ENCODE measurements at places on chromosomes 5 and 9.

- DNase-seq = no peak
Measured at GRCh38 chr9:88828492-88828974, 162.7 kb upstream of the S1PR3 start.

GRCh38 chr5:126801992-126802294 is 25.0 kb downstream of the LMNB1 start:
- DNase-seq = no peak

DNA sequence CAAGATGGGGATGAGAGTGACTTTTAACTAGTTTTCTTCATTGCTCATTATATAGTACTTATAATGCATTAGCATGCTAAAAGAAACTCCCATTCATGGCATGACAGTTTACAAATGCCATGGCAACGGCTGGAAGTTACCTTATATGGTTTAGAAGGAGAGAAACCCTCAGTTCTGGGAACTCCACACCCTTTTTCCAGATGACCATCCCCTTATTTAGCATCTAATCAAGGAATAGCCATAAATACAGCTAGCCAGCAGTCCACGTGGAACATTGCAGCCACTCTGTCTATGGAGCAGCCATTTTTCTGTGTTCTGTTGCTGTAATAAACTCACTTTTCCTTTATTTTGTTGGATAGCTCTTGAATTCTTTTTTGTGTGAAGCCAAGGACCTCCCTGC is 1137.8 kb downstream of the CDH18 start:
- DNase-seq = no peak

DNA sequence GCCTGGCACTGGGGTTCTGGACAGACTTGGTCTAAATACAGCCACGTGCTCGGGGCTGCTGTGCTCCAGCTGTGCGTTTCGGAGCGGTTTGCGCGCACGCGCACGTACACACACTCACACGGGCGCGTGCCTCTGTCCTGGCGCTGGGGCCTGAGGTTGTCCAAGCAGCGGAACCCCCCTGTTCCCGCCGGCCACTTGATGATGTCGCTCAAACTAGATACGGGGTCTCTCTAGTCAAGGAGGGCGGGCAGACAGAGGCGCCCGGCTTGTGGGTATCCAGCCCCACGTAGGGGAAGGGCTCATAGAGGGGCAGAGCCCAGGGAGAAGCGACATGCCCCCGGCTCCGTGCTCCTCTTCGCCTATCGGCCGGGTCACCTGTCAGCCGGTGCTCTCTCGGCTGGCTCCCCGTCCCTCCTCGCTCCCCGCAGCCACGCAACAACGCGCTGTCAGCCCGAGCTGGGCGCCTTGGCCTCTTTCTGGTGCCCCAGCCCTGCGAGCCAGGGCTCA is 8.9 kb downstream of the NR2F1-AS1 start:
- DNase-seq = peak; percentile 62

GRCh38 chr5:63613442-63613841 is 348.8 kb downstream of the HTR1A start:
- no peak for DNase-seq

- no peak for DNase-seq
Measured at GRCh38 chr5:96408210-96408777, 24.8 kb downstream of the PCSK1 start.

GRCh38 chr9:78676623-78677022 is 379.7 kb downstream of the PSAT1 start:
- DNase-seq = no peak

DNA sequence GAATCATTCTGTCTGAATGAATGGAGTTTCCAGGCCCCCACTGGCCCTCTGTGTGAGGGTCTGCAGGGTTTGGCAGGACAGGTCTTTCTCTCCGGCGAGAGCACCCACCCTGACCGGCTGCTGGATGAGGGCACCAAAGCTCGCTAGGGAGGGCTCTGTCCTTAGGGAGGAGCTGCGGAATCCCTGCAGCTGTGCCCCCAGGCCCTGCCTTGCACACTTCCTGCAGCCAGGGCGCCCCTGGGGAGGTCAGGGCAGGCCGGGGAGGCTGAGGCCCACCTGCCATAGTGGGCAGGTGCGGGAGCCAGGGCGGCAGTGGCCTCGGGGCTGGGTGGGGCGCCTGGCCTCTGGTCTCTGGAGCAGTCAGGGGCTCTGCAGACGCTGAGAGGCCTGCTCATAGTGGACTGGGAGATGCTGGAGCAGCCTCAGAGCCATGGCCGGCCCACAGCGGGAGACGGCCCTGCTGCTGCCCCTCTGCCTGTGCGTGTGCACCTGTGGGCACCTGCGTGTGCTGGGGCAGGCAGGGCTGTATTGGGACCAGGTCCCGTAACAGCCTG is 36.1 kb downstream of the EXOC3 start:
- DNase-seq = no peak

GRCh38 chr5:138964647-138965201 is 89.6 kb upstream of the LRRTM2 start:
- no peak for DNase-seq

DNA sequence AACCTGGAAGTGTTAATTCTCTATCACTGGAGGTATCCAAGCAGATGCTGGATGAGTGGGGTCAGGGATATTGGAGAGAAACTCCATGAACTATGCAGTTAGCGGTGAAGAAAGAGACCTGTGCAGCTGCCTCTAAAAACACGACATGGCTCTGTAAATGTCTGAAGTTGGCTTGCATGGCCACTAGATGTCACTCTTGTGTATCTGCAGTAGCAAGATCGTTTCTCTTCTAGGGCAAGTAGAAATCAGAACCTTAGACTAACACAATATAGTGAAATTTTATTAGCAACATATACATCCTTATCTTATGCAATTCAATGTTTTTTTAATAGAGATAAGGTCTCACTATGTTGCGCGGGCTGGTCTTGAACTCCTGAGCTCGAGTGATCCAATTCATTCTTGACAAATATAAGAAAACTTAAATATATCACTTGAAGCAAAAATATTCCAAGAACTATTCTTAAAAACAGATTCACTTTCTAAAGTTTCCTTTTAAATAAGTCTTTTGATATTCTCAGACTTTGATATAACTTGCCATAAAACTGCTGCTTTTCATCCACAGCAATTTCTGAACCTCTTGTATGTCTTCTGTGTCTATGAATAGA is 2.9 kb downstream of the OR2S2 start:
- DNase-seq = peak; percentile 89

DNA sequence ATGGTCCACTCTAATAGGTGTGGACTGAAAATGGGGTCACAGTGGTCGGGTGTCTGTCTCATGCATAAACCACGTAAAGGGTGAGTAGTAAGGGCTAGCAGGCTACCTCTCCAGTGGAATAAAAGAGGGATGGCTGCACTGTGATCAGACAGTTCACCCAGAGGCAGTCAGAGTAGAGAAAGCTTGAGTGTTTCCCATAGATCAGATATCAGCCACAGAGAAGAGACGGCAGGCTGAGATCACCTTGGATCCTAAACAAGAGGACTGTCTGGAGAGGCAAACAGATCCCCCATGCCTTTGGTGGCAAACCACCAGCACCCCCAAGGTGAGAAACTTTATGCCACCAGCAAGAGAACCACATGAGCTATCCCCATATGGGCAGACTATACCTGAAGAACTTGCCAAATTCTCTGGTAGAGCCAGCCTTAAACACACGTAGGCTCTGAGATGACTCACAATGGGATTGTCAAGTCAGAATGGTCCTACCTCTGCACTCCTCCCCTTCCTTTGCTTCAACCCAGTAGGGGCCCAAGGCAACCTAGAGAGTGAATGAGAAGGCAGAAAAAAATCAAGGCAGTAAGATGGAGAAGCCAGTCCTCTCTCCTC is 205.2 kb upstream of the MAP3K1 start:
- DNase-seq = no peak

GRCh38 chr9:16485160-16485559 is 385.3 kb downstream of the BNC2 start:
- DNase-seq = no peak

DNA sequence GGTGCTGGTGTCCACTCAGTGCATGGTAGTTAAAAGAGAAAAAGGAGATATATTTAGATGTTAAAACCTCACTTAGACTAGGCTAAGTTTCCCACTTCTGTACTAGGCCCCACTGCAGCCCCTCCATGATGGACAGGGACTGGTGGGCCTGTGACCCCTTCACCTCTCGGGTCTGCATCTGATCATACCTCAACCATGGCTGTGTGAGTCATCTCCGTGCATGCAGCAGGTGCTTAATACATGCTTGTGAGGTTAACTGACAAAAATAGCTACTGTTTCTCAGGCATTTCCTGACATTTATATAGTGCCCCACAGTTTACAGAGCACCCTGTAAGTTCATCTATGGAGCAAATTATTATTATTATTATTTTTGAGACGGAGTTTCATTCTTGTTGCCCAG is 8.4 kb upstream of the URM1 start:
- DNase-seq = no peak

GRCh38 chr9:114416290-114416689 is 28.5 kb upstream of the AKNA start:
- no peak for DNase-seq

DNA sequence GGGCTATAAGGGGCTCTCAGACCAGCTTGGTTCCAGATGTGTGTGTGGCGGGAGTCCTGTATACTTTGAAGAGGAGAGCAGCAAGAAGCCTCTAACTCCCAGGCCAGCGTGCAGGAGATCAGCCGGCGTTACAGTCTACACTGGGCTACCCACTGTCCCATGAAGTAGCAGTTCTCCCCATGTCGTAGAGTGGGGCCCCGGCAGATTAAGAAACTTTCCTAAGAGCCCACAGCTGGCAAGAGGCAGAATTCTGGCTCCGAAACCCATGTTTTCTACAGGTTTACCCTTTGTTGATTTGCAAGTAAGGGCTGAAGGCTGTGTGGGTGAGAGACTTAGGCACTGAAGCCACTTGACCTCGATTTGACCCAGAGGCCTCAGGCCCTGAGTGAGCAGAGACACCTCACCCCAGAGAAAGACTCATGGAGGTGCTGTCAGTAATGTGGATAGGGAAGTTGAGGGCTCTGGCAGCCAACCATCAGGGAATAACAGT is 881 bp upstream of the B4GALT1 start:
- DNase-seq = no peak

DNA sequence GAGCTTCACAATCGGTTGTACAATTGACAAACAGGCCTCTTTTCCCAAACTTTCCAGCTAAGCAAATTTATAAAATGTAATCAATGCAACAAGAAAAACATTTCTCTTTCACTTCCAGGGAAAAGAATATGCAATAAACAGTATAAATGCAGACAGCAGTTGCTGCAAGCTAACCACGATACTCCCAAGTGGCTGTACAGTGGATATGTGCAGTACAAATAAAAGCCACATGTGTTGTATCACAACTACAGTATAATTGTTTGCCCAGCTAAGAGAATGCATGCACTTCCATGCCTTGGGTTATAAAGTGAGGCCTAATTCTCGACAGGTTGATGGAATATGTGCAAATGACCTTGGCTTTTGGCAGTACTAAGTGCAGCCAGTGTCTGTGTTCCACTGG is 16.7 kb upstream of the PDCL start:
- DNase-seq = no peak

GRCh38 chr5:151227918-151228447 is 4.1 kb upstream of the CCDC69 start:
- no peak for DNase-seq

- DNase-seq = no peak
Measured at GRCh38 chr9:138053996-138054752, 176.6 kb downstream of the CACNA1B start.

DNA sequence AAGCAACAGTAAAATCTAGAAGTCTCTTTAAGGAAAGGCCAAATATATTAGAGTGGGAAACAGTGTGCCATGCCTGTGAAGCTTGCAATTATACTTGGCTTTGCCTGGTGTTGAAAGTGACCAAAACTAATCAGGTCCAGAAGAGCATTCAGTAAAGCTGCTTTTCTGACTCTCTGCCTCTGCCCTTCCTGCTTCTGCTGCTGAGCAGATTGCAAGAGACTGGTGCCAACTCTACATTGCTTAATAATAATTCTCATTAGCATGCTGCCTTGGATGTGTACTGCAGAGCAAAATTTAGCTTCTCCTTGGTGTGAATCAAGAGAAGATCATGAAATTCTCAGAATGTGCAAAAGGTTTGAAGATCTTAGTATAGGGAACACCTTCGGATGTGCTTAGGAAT is 120.4 kb upstream of the RFX3 start:
- no peak for DNase-seq

- no peak for DNase-seq
Measured at GRCh38 chr9:89792189-89793123, 187.6 kb downstream of the GADD45G start.

DNA sequence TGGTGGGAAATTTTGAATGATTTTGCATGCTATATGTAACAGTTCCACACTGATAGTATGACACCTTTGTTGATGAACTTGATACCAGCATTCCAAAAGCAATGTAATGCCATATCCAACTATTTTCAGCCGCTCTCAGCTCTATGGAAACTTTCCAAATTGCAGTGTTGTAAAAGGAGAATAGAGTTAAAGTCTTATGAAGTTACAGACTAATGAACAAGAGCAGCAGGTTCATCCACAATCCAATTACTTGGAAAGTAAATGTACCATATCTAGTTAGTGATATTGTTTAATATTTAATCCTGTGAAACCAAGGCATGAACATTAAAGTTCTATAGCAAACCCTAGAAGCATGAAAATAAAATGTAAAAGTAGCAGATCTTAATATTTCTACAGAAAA is 418.2 kb downstream of the TUSC1 start:
- no peak for DNase-seq

GRCh38 chr9:120655005-120655622 is 59.2 kb downstream of the MEGF9 start:
- no peak for DNase-seq

- DNase-seq = no peak
Measured at GRCh38 chr5:134550271-134551214, 25.1 kb downstream of the JADE2 start.

DNA sequence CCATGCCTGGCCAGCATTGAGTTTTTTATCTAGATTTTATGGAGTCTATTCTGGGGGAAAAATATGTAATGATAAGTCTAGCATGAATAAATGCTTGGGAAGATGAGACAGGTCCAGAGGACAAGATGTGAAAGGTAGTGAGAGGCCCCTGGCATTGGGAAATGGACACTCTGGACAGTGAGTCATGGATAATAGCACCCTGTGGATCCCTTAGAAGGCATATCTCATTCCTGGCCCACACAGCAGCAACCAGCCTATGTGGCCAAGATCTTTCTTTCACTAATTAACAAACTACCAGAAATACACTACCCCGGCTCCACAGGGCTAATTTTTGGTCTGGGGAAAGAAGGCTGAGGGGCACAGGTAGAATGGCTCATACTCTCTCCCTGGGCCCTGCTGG is 356.1 kb downstream of the TRIM32 start:
- DNase-seq = no peak

GRCh38 chr5:149610589-149611255 is 29.4 kb downstream of the ARHGEF37 start:
- no peak for DNase-seq

- DNase-seq = no peak
Measured at GRCh38 chr5:127353796-127354195, 63.2 kb downstream of the MEGF10 start.

DNA sequence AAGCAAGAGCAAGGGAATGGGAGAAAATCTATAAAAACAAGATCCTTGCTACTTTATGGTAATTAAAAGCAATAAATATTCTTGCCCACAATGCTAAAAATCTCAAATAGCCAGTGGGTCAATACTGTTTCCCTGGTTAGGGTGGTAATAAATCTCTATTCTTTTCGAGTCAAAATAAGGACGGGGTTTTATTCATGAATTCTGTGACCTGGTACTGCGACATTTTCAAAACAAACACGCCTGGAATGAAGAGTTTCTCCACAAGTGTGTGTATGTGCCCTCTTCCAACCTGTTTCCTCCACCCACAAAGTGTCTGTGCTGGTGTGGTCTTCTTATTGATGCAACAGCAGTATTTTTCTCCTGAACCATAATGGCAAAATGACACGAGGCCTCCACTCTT is 358.8 kb upstream of the BRINP1 start:
- DNase-seq = no peak

GRCh38 chr9:93978551-93978950 is 23.4 kb upstream of the BARX1 start:
- no peak for DNase-seq
